ENCODE measurements at places on chromosomes 12 and 14. TPM values are rescaled to one million over a fixed set of nuclear protein-coding genes. Genes with fewer than 3 reads are reported as not detected.
A peak's percentile ranks its signal among the peaks of the same experiment; 100 is the strongest.

DNA sequence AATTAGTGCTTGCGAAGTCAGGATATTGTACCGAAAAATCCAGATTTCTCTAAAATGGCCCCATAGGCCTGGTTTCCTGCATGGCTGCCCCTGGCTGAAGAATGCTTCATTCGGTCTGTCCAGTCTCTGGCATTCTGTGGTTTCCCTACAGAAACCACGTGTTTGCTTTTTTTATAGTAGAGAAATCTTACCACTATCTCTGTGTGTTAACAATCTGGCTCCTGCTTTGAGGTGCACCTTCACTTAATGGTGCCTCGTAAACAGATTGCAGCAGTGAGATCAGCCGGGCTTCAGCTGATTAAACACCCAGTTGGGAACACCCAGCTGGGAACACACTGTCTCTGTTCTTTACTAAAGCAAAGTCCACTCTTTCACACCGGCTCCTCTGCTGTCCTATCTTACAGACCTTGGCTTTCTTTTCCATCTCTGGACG lies 6.7 kb upstream of the DNAAF2 start:
- H3K27me3 ChIP-seq: no peaks in the 10 kb centered on the region
- peak overlapping the region; percentile 72 for H3K27ac ChIP-seq
- peak; percentile 75 for DNase-seq
- no peaks in the 10 kb centered on the region for H3K36me3 ChIP-seq
- no peak overlapping the region for H3K4me3 ChIP-seq
- peaks cover 62% of the 10 kb centered on the region for H3K4me1 ChIP-seq

- peaks cover 10% of the 10 kb centered on the region for H3K36me3 ChIP-seq
- H3K4me3 ChIP-seq: peak overlapping the region; percentile 66
- DNase-seq: peak; percentile 31
- no peaks in the 10 kb centered on the region for H3K27me3 ChIP-seq
- peak overlapping the region; percentile 7 for H3K27ac ChIP-seq
- peaks cover 7% of the 10 kb centered on the region for H3K4me1 ChIP-seq
Measured at GRCh38 chr12:9649532-9649940, 20.0 kb upstream of the CLEC2D start.

- no peak for DNase-seq
- H3K36me3 ChIP-seq: no peaks in the 10 kb centered on the region
- H3K27ac ChIP-seq: no peak overlapping the region
- H3K4me3 ChIP-seq: no peak overlapping the region
- no peaks in the 10 kb centered on the region for H3K4me1 ChIP-seq
Measured at GRCh38 chr12:128693771-128694170, 130.0 kb downstream of the SLC15A4 start.

- no peaks in the 10 kb centered on the region for H3K36me3 ChIP-seq
- no peak for DNase-seq
- no peak overlapping the region for H3K4me3 ChIP-seq
- H3K27ac ChIP-seq: no peak overlapping the region
Measured at GRCh38 chr12:104738776-104739642, 219.1 kb downstream of the SLC41A2 start.

BMP4 gene
- 23.2 TPM for total RNA-seq
